ENCODE measurements at places on chromosomes 13 and 19.

GRCh38 chr13:98275681-98276171 is 98.7 kb upstream of the RNF113B start:
- peak; percentile 61 for DNase-seq

GRCh38 chr19:54470991-54471782 is 1.9 kb downstream of the CDC42EP5 start:
- no peak for DNase-seq

DNA sequence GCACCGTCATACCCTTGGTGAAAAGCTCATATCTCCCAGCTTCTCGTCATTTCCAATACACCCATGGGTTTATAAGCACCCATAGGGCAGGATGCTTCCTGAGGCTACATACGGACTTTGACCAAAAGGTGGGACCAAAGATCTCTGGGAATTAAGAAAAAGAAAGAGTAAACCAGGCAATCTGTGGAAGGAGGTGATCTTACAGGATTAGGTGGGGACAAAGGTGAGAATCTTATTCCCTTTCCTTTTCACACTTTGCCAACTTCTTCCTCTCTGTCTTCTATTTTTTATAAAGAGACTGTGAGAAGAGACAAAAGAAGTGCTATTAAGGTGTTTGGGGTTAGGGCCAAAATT is 172.0 kb downstream of the DLEU7 start:
- DNase-seq, result no peak

DNA sequence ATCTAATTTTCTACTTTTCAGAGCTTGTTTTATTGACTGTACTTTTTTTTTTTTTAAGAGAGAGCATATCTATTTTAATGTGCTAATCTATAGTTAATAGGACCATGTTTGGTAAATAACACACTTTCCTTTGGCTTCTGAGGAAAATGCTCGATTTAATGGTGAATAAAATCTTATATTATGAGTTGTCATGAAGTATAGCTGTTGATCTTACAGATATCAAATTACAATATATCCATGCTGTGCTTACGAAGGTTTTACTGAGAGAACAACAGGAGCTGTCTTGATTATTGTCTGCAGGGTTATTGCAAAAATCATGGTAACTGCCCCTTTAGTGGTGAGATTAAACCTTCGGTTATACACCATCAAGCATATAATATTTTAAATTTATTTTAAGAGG is 29.6 kb downstream of the URI1 start:
- DNase-seq, result no peak

GRCh38 chr19:33345163-33345562 is 28.3 kb upstream of the CEBPG start:
- DNase-seq, result no peak

DNA sequence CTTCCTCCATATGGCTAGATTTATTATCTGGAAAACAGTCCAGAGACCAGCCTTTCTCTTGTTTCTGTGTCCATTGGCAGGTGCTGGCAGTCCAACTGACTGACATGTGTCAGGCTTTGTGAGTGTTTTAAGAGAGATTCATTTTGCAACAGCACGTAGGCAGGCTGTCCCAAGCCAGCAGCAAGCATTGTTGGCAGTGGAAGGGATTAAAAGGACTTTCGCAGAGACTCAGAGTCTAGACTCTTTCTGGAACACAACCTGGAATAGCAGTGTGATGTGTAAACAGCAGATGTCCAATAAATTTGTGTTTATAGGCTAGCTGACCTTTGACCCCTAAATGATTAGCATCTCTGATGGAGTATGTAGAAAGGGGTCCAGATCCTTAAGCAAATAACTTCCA is 222.2 kb upstream of the SERP2 start:
- DNase-seq, result no peak

GRCh38 chr19:54162241-54162805 is 2.8 kb upstream of the LENG1 start:
- peak; percentile 45 for DNase-seq

- no peak for DNase-seq
Measured at GRCh38 chr13:22017226-22017625, 346.4 kb downstream of the FGF9 start.

DNA sequence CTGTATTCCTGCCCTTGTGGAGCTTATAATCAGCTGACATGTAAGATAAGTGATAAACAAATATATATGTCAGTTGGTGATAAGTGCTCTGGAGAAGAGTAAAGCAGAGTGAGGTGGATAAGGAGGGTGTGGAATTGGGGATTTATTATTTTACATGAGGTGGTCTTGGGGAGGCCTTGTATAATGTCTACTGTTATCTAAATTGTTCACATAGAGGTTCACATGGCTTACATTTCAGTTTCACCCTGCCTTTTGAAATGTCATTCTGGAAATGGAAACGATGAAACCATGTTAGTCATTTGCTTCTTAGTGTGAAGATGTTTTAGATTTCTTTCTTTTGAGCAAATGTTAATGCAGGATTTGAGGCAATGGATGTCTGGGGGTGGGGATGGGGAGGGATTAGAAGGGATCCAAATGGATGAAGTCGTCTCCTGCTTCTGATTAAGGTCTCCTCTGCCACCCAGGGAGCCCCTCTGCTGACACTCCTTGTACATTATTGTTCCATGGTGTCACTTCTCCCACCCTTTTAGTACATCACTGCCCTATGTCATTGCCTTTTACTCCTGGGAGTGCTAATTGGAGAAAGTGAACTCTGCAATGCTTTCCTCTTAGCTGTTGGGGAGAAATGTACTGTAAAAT is 14.0 kb downstream of the B3GLCT start:
- DNase-seq, result peak; percentile 34

GRCh38 chr13:68816715-68817114 is 1290.9 kb upstream of the ATXN8OS start:
- DNase-seq, result no peak

DNA sequence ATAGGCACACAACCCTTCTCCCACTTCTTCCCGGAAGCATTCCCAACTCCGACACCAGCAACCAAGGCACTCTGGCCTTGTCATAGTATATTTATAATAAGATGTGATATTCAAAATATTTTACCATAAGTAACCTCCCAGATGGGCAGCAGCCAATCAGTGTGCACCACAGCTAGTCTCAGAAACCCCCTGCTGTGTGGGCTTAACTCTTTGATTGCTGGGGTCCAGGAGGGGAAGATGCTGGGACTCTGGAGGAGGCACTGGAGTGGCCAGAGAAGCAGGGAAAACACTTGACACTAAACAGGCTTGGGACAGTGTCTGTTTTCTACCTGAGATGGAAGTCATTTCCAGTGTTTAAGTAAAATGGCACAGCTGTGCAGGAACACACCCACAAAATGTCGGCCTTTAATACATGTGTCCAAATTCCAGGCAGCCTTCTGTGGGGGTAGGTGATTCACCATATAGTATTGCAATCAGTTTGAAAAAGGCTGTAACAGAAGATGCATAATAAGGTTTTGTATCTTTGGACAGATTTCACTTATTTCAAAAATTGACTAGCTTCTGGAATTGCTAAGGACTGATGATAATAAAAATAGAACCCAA is 100.7 kb downstream of the MBNL2 start:
- peak; percentile 86 for DNase-seq

GRCh38 chr19:49017666-49018351 is 918 bp upstream of the LHB start:
- peak; percentile 52 for DNase-seq

GRCh38 chr13:86003029-86003428 is 203.8 kb upstream of the SLITRK6 start:
- DNase-seq, result no peak

DNA sequence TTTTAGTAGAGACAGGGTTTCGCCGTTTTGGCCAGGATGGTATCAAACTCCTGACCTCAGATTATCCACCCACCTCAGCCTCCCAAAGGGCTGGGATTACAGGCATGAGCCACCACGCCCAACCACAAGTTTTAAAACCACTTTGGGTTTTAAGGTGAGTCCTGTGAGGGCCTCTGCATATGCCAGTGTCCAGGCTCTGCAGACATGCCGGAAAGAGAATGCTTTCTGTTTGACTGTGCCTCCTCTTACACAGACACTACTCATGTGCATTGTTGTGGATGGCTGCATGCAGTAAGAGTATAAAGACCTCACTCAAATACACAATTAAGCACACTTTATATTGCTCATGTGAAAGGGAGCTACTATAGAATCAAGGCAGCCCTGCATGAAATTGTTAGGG is 20.8 kb upstream of the SLC25A30 start:
- DNase-seq, result no peak

DNA sequence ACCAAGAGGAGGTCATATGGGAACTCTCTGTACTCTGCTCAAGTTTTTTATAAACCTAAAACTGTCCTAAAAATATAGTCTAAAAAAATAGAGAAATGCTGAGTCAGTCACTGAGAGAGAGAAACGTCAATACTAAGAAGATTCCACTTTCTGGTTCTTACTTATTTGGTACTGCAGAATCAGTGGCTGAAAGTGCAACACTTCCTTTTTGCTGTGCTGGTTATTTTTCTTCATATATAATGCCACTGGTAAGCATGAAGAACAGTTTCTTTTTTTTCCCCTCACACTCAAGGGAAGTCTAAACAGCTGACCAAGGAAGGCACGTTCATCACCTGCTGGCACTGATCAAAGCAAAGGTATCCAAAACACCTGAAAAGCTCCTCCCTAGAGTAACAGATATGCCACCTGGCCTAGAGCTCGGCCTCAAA is 44.3 kb upstream of the N4BP2L1 start:
- DNase-seq, result peak; percentile 2
